GM04504 (cell line): ENCODE measurements at places on chromosomes 12 and 14.

DNA sequence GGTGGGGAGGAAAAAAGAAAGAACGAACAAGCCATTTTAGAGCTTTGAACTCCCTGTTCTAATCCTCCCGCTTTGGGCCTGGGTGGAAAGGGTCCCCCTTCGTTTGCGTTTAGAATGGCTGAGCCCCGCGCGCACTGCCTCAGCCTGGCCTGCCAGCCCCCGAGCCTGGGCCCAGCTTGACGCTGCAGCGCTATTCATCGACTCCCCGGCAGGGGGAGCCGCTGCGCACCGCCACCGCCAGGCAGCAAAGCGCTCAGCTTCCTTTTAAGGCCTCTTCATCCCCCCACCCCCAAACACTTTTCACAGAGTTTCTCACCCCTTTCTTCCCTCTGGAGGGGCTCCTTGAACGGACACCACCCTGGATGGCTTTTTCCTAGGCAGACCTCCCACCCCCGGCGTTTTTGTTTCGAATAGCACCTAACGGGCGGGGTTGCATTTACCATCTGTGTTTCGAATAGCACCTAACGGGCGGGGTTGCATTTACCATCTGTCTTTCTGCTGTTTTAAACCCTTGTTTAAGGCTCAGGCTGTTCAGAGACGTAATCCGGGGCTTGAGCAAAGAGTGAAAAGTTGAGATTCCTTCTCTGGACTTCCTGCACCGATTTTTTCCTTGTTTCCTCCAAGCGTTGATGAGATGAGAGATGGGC is 56.4 kb upstream of the PIWIL1 start:
- DNase-seq = no peak

- DNase-seq = no peak
Observed at GRCh38 chr12:102593134-102593533, 112.8 kb upstream of the IGF1 start.

- DNase-seq = no peak
Observed at GRCh38 chr14:89493877-89494634, 77.0 kb upstream of the FOXN3 start.

DNA sequence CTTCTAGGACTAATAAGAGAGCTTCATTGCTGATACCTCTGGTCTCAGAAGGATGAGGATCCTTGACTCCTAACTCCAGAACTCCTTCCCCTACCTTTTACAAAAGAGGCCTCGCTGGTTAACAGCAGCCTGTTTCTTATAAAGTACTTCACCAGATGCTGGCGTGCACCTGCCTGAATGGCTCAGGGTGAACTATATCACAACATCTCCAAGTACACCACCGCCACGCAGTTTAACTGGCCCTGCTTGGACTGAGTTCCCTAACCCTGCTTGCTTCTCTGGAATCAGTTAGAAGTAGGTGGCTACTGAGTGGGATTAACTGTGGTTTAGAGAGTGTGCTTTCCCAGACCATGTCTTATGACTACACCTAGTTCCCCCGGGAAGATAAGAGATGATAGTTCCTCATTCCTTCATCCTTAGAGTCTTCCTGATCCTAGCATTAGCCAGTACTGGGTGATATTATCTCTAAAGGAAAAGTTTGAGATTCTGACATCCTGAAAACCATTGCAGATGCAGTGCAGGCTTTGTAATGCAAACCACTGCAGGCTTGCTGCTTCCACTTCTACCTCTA is 3.0 kb downstream of the FOXJ2 start:
- DNase-seq = no peak

DNA sequence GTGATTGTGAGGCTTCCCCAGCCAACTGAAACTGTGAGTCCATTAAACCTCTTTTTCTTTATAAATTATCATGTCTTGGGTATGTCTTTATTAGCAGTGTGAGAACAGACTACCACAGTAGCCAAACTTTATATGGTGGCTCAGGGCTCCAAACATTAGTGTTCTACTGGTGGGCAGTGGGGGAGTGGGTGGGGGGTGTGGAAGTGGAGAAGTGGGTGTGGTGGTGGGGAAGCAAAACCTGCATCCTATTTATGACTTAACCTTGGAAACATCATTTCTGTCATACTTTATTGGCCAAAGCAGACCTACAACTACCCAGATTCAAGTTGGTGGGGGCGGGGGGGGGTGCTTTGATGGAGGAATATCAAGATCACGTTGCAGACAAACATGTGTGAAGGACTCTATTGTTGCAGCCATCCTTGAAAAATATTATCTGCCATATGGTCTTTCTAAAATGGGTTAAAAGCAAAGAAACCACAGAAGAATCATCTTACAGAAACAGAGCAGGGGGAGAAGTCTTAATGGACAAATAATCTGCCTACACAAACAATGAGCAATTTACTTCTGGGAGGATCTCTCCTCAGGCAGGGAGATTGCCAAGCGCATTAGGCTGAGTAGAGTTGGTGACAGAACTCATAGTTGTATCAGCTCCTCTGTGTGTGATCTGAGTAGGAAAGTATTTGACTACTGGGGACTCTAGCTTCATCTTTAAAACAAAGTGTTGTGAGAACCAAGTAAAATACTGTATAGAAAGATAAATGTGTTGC is 1.4 kb upstream of the PWP1 start:
- DNase-seq = no peak

DNA sequence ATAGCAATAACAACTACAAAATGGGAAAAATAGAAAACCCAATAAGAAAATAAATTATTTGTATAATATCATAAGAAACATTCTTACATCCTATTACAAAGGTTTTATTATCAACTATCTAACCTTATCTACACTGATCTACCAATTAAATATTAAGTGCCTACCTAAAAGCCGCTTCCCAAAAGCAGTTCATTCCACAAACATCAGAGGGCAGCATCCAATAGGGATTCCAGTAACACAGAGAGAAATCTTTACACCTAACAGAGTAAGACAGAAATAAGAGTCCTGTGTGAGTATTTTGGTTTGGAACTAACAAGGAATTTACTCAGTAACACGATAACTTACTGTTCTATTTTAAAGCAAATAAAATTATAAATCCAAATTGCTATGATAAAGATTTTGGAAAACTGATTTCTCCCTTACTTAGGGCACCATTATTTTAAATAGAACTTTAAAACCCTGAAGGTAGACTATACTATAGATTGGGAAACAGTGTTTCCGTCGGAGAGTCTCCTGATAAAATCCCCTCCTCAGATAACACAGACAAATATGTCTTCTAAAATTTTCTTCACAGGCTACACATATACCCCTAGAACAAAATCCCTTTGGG is 15.0 kb downstream of the GXYLT1 start:
- peak; percentile 52 for DNase-seq

- no peak for DNase-seq
Observed at GRCh38 chr14:100056964-100057795, 8.0 kb upstream of the EVL start.

DNA sequence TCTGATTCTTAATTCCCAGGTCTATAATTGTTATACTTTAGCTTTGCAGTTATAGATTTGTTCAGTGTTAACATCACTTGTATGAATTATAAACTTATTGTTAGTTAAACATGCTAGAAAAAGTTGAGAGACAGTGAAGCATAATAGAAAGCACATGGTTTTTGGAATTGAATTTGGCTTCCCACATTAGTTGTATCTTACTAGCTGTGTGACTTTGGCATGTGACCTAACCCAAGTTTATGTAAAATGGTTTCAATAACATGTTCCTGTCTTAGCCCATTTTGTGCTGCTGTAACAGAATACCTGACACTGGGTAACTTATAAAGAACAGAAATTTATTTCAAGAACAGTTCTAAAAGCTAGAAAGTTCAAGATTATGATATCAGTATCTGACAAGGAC is 146.3 kb downstream of the PDE3A start:
- DNase-seq = no peak

GRCh38 chr12:48817873-48818830 is at the start of gene CACNB3:
CACNB3 (plus strand) TSS chr12:48818496; CDS start chr12:48818930, 434 bp downstream.
- no peak for DNase-seq

GRCh38 chr12:117096501-117097042 is 2.6 kb downstream of the TESC start:
- no peak for DNase-seq

DNA sequence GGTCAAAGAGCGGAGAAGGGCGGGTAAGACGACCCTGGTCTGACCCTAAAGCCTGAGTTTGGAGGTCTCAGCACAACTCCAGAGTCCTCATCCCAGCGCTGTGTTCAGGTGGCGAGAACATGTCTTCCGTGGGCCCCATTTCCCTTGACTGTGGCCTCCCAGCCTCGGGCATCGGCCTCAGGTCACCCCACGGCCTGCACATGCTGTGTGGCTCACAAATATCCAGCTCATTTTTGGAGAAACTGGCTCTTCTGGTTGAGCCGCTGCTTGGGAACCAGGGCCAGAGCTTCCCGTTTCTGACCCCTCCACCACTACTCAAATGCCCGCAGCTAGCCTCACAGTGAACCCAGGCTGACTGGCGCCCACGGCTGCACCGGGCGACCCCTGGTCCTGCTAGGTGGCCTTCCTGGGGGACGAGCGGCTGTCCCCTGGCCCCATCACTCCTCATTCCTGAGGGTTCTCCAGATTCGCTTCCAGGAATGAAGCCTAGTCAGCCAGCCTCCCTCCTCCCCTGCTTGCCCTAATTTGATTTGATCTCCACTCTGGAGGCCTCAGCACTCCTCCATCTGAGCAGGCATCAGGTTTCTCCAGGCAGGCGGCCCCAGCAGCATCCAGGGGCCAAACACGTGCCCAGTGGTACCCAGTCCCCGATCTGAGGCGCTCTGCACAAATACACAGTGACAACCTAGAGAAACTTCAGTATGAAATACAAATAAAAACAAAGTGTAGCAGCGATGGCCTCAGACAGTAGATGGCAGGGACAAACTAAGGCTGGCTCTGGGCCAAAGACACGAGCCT is 4.7 kb downstream of the P2RX2 start:
- no peak for DNase-seq

GRCh38 chr14:99478128-99478527 is 2.5 kb downstream of the SETD3 start:
- no peak for DNase-seq

- no peak for DNase-seq
Observed at GRCh38 chr14:33958605-33959226, 7.8 kb upstream of the EGLN3 start.

- DNase-seq = no peak
Observed at GRCh38 chr14:77125281-77125801, 16.2 kb downstream of the ZDHHC22 start.

GRCh38 chr12:3012786-3013185 is 53.6 kb downstream of the TEAD4 start:
- no peak for DNase-seq

DNA sequence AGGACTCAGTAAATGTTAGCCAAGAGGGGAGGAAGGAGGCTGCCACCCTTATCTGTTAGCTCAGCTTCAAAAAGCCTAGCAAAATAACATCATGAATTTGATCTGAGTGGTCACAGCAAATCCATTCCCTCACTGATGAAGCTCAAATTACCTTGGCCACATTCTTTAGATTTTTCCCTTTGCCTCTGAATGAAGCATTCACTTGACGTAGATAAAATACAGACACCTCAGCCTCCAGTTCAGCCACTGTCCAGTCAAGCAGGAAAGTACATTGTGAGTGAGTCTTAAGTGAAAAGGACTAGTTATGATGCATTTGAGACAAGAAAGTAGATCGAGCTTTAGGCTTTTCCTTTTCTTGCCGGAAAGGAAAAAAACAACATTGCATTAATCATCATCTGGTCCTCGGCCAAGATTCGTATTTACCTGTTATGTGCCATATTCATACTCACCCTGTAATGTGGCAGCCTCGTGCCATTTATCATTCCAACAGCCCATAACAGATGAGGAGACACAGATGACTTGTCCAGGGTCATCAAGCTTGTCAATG is 146.5 kb downstream of the ETV6 start:
- no peak for DNase-seq

DNA sequence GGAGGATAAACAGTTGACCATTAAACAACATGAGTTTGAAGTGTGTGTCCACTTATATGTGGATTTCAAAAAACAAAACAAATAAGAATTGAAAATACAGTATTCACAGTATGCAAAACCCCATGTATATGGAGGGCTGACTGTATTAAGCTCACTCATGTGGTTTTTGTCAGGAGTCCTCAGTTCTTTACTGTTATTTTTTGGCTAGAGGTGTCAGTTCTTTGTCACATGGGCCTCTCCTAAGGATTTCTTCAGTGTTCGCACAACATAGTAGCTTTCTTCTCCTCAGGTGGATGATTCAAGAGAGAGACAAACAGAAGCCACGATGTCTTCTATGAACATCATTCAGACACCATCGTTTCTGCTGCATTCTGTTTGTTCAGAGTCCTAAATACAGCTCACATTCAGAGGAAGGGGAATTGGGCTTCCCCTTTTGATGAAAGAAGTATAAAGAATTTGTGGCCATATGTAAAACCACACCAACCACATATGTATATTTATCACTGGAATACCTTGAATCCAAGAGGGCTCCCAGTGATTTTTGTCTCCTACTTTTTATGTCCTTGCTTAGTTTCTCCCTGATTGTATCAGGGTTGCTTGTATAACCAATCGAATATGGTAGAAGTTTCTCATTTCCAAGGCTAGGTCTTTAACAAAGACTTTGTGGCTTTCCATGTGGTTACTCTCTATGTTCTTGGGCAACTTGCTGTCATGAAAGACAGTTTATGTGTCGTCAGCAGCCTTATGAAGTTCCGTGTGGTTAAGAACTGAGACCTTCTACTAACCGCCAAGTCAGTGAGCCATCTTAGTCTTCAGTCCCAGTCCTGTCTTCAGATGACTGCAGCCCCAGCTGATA is 18.9 kb downstream of the MNAT1 start:
- no peak for DNase-seq

GRCh38 chr12:89059721-89060541 is 292.4 kb downstream of the DUSP6 start:
- DNase-seq = no peak

DNA sequence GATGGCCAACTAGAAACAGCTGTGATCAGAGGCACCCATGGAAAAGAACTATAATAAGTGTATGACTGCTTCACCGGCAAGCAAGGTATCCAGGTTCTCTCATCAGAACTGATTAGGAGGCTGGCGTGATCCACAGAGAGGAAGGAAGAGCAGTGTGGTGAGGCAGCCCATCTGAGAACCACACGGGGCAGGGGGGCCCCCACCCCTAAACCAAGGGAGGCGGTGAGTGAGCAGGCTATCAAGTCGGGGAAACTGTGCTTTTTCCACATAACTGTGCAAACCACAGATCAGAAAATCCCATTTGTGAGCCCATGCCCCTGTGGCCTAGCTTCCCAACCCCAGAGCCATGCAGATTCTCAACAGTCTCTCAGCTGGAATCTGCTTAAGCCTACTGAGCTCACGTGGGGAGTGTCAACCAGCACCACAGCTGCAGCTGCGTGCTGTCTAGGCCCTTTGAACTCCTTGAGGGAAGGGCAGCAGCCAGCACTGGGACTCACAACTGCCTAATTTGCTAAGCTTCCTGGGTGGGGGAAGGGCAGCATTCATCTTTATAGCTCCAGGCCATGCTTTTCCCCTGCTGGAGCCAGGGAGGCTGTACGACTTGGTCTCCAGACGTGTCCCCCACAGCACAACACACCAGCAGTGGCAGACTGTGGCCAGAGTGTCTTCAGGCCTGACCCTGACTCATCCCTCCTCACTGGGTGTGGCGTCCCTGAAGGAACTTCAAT is 444.4 kb upstream of the ATP2B1 start:
- no peak for DNase-seq
